NCI-H2029 treated with DMSO at 0.1 percent for 48 hours (cell line): ENCODE measurements at places on chromosomes 16 and 17.

GRCh38 chr17:77527836-77528505 lies 387.2 kb downstream of the SEC14L1 start:
- DNase-seq: no peak

DNA sequence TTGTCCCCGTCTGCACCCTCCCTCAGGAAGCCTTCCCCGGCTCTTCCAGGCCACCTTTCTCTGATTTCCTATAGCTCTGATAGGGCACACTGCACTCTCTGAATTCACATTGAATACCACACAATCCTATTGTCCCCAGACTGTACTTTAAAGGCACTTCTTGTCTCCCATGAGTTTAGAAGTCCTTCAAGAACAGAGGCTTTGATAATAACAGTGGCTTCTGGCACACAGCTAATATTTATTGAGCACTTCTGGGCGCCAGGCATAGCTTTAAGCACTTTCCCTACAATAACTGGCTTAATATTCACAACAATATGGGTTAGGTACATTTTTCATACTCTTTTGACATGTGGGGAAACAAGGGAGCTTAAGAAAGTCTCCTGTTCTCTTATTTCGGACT lies 169.7 kb upstream of the IRX6 start:
- no peak for DNase-seq

DNA sequence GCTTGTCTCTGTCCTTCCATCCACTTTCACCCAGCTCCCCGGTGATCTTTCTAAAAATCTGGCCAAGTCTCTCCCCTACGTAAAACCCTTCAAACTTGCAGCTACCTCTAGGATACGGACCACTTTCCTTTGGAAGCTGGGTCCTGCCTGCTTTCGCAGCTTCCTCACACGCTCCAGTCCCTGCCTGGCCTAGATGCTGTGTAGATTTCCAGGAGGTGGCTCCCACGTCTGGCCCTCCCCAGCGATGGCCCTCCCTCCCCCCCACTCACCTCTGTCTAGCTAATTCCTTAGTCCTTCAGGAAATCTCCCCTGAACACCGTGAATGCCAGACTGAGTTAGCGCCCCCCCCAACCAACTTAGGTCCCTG lies 579 bp upstream of the LRRC59 start:
- DNase-seq: no peak

DNA sequence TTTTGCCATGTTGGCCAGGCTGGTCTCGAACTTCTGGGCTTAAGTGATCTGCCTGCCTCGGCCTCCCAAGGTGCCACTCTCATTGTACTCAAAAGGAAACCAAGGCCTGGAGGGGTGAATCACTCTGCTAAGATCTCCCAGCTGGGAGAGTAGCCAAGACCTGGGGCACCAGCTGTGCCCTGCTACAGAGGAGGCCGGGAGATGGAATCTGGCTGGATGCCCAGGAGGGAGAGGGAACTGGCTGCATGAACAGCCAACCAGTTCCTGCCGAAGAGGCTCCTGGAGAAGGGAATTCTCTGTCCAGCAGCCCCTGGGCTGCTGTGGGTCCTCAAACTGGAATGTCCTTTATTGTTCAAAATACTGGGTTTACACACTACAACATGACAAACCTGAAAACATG lies 238.7 kb upstream of the CIBAR2 start:
- DNase-seq: peak; percentile 74

- DNase-seq: no peak
Observed at GRCh38 chr17:45705123-45706009, 78.8 kb upstream of the CRHR1 start.

DNA sequence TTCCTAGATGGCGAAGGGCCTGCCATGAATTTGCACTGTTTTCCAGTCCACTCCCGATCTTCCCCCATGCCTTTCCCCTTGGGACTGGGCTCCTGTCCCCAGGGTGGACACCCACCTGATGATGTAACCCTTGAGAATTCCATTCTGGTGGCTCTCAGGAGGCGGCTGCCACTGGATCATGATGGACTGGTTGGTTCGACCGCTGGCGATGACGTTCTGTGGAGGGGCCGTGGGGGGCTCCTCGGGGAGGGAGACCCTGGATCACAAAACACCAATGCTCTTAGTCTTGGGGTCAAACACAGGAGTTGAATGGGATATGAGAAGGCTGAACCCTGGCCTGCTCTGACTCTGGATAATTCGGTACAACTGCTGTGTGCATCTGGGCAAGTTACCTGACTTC lies 107.2 kb upstream of the CDC42EP4 start:
- DNase-seq: no peak

- no peak for DNase-seq
Observed at GRCh38 chr17:66474258-66474657, 171.8 kb downstream of the PRKCA start.

GRCh38 chr16:88536971-88537751 lies 33.0 kb upstream of the ZC3H18 start:
- DNase-seq: no peak

DNA sequence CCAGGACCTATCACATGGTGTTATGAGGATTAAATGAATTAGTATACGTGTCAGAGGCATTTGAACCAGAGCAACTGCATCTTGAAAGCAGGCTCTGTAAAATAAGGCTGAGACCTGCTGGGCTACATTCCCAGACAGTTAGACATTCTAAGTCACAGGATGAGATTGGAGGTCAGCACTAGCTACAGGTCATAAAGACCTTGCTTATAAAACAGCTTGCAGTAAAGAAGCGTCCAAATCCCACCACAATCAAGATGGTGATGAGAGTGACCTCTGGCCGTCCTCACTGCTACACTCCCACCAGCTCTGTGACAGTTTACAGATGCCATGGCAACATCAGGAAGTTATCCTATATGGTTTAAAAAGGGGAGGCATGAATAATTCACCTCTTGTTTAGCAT lies 71.8 kb downstream of the IRF8 start:
- no peak for DNase-seq

DNA sequence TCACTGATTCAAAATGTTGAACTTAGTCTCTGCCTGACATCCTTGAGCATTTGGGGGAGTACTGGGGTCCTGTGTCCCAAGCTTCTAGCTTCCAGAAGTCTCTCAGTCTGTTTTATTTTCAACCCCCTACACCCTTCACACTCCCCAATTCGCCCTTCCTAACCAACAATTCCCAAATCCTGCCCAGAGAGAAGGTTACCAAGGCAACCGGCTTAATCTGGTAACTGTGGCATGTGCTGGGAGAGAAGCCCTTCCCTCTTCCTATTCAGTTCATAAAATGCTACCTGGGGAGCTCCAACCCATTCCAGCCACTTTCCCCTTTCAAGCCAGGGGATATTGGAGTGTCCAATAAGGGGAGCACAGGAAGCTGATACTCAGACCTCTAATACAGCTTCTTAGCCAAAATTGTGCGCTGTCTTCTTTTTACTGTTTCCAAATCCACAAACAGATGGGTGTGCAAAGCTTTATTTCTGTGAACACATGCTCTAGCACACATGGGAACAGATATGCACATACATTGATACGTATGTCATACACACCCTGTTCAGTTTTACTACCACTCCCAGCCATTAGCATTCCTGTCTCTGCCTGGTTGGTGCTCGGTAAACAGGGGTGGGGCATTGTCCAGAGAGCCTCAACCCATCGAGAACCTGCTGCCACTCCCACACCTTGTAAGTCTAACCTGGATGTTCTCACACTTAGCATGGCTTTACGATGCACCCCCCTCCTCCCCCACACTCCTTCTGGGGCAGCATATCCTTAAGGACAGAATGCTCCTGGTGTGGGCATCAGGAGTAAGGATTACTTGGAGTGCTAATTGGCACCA lies 1.1 kb upstream of the RAPGEFL1 start:
- DNase-seq: no peak

GRCh38 chr17:68197091-68197996 lies 50.5 kb upstream of the AMZ2 start:
- no peak for DNase-seq

DNA sequence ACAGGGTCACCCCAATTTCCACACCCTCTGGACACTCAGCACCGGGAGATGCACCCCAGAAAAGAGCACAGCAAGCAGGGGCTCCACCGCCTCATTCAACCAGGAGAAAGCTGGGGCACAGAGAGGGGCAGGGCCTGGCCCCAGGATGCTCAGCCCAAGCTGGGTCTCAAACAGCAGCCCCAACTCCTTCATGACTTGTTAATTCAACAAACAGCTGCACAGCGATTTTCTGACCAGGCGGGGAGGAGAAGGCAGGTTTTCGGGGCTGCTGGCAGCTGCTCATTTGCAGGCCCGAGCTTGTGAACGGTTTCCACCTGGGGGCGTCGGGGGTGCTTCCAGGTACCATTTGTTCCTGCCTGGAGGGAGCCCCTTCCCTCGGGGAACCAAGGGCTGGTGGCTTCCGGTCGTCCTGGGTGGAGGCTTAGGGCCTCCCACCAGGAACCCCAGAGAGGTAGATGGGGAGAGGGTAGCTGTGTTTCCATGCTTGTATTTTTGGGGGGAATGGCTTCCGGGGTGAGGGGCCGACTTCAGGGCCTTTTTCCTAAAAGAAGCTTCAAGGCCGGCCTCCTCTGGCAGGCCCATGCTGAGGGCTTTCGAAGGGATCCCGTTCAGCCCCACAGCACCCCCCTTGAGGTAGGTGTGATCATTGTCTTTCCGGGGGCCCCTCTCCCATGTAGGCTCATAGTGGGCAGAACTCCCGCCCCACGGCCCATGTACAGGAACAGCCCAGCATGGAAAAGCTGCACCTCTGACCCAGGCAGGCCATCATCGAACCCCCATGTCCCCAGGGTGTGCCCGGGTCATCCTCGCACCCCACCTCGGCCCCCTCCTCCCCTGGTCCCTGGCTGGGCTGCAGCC lies 191.6 kb upstream of the GSE1 start:
- DNase-seq: no peak

GRCh38 chr17:82376042-82376730 lies 4.6 kb downstream of the UTS2R start:
- no peak for DNase-seq

- no peak for DNase-seq
Observed at GRCh38 chr17:50559674-50560184, 786 bp upstream of the CACNA1G start.

GRCh38 chr16:86806181-86806837 lies 228.0 kb downstream of the FOXL1 start:
- no peak for DNase-seq

DNA sequence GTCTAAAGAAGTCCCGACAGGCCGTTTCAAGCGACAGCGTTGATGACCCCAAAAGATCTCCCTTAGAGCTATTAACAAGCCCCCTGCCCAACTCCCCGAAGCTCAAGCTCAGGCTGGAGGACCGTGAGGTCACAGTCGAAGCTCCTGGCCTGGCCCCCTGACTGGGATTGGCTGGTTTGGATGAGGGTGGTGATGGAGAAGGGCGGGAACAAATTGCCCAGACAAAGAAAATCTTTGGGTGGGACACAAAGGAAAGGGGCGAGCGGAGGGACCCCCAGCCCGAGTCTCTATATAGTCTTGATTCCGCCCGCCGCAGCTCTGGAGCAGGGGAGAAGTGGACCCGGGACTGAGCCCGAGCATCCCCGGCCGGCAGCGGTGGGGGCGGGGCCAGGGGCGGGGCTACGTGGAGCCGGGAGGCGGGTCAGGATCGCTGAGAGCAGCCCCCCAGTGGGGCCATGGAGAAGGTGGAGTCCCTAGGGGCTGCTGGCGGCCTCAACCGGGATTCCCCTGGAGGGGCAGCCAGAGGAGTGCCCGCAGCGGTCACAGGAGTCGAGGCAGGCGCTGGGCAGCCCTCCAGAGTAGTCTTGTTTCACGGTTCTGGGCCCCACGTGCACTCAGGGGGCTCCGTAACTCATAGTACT lies 982 bp upstream of the NEURL4 start:
- peak; percentile 18 for DNase-seq

- no peak for DNase-seq
Observed at GRCh38 chr17:42182927-42183734, 2.1 kb downstream of the HCRT start.

- DNase-seq: no peak
Observed at GRCh38 chr17:75587675-75588595, at the start of gene MYO15B. Gene MYO15B (plus strand): TSS chr17:75587800. CDS start chr17:75588058, 258 bp downstream.

DNA sequence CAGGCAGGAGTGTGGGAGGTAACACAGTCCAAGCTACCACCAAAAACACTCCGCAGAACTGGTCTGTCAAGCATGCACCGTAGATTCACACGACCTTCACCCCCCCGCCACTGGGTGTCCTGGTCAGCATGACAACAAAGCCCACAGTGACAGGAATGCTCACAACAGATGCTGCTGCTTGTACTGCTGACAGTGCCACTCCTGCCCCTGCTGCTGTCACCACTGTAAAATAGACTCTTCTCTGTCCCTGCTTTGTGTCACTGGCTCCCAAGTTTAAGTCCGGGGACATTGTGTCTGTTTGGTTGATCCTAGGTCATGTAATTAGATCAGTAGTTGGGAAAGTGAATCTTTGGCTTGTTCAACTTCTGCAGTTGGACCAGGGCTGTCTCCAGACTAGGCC lies 7.0 kb upstream of the ODF4 start:
- DNase-seq: no peak

- DNase-seq: no peak
Observed at GRCh38 chr17:31007695-31008373, 37.0 kb downstream of the RNF135 start.

DNA sequence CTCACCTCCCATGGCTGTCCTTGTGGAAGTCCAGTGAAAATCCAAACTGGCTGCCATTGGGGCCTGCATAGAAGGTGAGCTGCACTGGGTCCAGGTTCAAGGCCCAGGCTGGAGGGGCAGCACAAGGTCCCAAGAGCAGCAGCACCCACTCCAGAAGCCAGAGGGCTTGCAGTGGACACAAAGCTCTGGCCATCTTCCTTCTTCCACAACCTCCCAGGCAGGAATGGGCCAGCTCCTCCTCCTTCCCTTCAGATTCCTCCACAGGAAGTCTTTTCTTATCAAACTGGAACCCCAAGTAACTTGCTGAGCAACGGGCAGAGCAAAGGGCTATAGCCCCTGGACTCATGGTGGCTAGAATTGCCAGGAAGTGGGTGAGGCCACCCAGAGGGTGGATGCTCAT lies at the start of gene ITGA2B:
ITGA2B (minus strand) TSS at position 369 of the 400 bp plus-strand sequence; CDS start at position 193, 176 bp downstream.
- no peak for DNase-seq

DNA sequence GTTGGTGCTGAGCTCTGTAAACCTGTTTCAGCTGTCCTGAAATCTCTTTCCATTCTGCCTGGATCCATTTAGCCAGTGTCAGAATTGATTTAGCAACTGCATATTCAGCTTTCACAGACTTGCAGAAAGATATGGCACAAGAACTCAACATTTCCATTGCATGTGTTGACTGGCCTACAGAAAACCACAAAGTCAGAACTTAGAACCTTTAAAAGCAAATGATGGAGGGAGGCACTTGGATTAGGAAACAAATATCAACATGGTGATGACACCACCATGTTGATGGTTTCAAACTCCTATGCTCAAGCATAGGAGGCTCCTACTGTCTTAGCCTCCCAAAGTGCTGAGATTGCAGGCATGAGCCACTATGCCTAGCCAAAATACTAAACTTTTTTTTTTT lies 52.3 kb upstream of the ARL6IP1 start:
- DNase-seq: no peak

GRCh38 chr17:12815642-12816141 lies 26.4 kb downstream of the ARHGAP44 start:
- DNase-seq: no peak

DNA sequence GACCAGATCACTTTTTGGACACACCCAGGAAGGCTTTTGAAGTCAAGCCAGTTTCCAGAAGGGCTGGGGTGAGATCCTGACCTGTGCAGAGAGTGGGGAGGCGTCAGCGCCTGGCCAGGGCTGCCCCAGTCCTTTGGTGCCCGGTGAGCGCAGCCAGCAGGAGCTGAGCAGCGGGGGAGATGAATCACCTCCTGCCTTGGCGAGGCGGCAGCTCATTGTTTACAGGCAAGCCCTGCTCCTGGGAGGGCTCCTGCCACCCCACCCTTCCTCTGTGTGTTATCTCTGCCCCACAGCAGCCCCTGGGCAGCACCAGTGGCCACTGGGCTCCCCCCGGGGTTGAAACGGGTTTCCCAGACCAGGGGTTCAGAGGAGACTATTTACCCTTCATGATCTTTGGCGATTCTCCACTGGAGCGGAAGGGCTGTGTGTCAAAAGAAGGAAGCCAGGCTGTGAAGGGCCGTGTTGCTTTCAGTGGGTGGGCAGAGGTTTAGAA lies 14.1 kb upstream of the ITGB4 start:
- no peak for DNase-seq
